Stimulated activated CD8-positive, alpha-beta memory T cell treated with anti-CD3 and anti-CD28 coated beads, Interleukin-15, amount 100 ng/mL, for 4 hours (primary cell): ENCODE measurements at places on chromosomes 3 and 15.

DNA sequence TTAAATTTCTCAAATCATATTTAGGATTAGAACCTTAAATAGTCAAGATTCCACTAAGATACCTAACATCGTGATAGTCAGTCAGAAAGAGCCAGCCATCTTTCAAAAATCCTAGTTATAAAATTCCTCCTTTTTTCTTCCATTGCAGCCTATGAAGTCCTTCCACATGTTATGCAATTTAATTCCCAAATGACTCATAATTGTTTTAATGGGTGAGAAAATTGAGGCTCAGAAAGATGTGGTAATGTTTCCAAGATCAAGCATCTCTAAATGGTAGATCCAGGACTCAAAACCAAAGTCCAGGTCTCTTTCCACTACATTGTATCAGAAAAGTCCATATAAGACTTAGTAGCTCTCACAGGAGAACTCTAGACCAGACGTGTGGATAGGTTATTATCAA, 9.5 kb downstream of the CFAP44 start:
- no peak for DNase-seq

DNA sequence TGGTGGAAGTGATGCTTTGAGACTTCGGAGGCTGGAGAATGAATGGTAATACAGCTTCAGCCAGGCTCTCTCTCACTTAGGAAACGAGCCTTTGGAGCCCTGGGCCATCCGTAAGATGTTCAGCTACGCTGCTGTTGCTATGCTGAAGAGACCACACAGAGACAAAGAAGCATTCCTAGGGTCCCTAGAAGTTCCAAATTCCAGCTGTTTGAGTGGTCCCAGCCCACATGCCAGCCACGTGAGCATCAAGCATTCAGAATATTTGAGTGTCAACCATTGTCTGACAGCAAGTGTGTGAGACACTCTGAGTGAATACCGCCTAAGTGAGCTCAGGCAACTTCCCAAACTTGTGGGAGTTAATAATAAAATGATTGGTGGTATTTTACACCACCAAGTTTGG, 212.9 kb downstream of the CD47 start:
- no peak for DNase-seq

- no peak for DNase-seq
Measured at GRCh38 chr15:49084285-49084570, 38.0 kb upstream of the SECISBP2L start.

DNA sequence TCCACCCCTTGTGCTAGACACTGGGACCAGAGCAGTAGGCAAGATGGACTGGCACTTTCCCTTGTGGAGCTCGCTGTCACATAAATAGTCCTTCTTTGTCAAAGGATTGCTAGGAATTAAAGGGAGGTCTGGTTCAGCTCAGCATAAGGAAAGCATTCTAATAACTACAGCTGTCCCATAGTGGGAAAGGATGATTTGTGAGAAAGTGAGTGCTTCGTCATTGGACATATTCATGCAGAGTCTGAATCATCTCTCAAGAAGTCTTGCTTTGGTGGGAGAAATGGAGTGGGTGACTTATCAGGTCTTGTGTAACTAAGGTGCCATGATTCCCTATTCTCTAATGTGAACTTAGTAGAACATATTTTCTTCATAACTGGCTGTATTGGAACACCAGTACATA, 14.7 kb downstream of the PPARG start:
- DNase-seq, result no peak

DNA sequence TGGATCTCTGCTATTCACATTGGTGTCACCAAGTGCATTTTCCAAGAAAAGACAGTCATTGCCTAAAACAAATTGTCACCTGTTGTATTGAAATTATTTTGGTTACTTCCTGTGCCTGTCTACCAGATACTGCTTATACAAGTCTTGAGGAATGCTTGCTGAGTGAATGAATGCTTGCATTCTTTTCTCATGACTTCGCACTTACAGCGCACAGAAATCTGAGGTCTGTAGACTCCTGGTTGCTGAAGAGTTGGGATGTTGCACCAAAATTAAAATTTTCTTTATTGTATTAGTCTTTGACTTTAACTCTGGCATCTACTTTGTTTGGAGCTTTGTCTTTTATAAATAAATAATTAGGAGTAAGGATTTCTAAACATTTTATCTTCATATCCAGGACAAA, 28.4 kb downstream of the SH3GL3 start:
- no peak for DNase-seq

DNA sequence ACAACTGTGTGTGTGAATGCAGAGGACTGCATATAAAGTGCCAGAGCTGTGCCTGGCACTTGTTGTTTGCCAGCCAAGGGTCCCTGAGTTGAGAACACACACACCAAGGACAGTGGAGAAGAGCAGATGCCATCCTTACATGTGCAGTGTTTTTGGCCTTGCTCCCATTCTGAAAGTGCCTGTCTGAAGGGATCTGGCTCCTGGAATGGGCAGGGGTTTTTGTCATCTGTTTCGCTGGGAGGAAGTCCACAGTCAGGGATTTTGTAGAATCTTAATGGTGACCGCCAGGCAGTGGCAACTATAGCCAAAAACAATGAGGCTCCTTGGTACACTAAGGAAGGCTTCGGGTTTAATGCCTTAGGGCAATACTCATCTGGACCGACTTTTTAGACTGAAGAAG, 63.7 kb downstream of the DUT start:
- DNase-seq, result no peak

DNA sequence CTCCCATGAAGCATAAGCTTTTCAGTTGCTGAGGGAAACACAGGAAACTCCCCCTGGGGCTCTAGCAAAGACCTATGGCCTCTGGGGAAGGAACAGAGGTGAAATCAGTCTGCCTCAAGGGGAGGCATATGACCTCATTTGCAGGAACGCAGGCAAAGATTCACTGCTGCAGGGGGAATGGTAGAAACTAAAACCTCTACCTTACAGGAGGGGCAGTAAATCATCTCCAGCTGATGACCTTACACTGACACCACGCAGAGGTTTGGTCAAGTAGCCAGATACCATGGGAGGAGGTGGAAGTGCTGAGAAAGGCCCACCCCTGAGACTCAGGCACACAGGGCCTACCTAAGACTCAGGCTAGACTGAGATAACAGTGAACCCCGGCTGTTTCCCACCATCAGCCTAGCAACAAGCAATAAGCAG, 81.1 kb downstream of the RAD18 start:
- DNase-seq, result no peak

DNA sequence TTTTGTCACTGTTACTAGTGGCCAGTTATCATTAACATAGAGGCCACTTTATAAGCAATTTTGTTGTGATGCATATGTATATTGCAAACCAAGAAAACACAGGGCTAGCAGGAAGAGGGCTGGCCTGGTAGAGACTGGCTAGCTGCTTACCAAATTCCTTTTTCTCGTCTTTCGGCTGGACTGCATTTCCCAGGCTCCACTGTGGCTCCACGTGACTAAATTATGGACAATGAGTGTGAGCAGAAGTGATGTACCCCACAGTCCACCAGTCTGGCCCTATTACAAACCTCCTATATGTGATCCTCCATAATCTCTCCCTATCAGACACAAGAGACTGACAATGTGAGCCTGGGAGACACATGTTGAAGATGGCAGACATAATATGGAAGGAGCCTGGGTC, 257.0 kb downstream of the MFSD1 start:
- no peak for DNase-seq

DNA sequence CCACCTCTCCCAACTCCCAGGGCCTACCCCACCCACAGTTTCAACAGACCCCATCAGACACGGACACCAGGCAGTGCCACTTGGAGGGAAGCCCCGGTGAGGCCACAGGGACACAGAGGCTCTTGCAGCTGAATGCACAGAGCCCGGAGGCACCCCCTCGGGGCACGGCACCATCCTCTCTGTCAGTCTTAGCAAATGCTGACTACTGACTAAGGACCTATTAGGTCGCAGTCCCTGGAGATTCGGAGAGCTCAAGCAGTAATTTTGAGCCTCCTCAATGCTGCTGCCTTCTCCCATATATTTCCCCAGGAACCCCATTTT, 79.9 kb downstream of the VGLL4 start:
- DNase-seq, result no peak

- no peak for DNase-seq
Measured at GRCh38 chr3:192514754-192515663, 212.3 kb downstream of the FGF12 start.

GRCh38 chr3:58258392-58259055, 20.9 kb downstream of the ABHD6 start:
- no peak for DNase-seq

GRCh38 chr15:67004142-67004541, 61.3 kb upstream of the SMAD3 start:
- DNase-seq, result no peak

DNA sequence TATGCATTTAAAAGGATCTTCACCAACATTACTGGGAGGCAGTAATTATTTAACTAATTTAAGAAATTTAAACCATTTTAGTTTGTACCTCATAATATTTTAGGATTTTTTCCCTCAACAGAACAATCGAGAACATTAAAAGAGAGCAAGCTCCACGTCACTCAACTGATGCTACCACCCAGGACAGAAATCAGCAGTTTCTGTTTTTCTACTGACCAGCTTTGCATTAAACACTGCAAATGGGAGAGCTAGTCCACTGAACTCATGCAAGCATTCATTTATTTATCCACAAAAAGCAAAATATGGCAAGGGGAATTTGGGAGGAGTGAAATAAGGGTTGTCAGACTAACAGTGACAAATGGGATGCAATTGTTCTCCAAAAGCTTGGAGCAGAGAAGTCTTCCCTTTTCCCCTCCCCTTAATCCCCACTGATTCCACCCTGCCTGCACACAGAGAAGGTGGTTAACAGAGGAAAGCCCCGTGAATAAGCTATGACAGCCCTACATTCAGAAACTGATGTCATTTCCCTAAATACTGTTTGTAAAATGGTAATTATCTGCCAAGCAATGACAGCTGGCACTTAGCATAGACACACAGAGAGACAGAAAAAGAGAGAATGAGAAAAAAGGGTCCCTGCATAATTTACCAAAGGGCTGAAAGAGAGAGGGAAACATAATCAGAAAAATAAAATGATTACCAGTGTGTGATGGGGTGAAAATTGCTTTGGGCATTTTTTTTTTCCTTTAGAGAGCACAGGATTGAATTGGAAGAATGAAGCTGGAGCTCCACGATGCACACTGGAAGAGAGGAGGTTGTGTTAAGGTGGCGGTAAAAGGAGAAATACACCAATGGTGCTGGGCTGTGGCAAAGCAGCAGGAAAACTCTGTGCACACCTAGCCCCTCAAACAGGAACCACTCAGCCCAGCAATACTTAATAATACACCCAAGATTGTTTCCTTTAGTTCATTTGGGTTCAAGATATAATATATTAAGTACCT, 777.4 kb downstream of the TUSC7 start:
- no peak for DNase-seq

DNA sequence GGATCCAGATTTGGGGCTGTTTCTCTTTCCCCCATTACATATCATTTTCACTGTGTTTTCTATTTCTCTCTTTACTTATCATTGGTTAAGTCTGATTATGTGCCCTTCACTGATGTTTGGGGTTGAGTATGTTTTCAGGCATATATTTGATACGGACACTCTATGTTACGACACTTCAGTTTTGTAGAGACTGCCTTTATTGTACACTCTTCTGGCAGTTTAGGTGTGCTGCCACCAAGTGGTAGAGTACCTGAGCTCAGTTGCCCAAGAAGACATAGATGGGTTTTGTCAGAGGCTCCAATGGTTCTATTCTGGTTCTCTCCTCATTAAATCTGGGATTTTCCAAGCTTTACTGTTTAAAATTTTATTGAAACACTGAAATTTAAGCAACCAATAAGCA, 255.0 kb upstream of the ROPN1 start:
- no peak for DNase-seq

DNA sequence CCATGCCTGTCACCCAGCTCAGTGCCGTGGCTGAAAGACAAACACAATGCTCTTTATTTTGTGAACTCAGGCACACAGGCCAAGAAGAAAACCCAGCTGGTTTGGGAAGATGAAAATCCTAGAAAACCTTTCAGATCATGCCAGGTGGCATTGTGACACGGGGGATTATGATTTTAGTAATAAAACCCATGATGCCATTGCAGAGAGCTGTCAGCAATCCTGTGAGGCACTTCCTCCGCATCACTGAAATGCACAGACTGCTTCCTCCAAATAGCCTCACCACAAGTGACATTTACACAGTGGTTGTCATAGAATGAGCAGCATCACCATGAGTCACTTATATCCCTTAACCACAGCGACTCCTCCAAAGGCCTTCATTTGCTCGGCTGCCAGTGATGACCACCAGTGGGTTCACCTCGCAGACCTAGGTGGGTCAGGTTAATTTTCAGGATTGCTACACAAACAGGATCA, 22.7 kb downstream of the ABHD6 start:
- DNase-seq, result no peak

- no peak for DNase-seq
Measured at GRCh38 chr3:174958671-174959328, 99.7 kb downstream of the NAALADL2 start.
